Fibroblast of villous mesenchyme (primary cell): ENCODE measurements at places on chromosomes 1 and 21. TPM values are rescaled to one million over a fixed set of nuclear protein-coding genes. Genes with fewer than 3 reads are reported as not detected.

Gene CD164L2
- not detected in 2 replicates for total RNA-seq

DNA sequence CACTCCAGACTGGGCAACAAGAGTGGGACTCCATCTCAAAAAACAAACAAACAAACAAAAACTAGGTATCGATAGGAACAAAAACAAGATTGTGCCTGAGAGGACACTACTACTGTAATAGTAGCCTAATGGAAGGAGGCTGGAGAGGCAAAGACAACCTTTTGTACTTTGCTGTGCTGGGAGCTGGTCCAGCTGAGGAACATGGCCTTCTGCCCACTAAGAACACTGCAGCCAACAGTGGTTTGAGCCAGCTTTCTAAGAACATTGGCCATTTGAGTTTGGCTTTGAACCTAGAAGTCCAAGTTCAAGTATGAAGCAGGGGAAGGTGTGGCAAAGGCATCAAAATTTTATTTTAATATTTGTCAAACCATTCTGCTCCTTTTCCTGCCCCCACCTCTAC is 22.7 kb upstream of the RGS8 start:
- no peak for DNase-seq

- no peak for DNase-seq
Observed at GRCh38 chr1:19140465-19140864, 69.6 kb downstream of the UBR4 start.

DNA sequence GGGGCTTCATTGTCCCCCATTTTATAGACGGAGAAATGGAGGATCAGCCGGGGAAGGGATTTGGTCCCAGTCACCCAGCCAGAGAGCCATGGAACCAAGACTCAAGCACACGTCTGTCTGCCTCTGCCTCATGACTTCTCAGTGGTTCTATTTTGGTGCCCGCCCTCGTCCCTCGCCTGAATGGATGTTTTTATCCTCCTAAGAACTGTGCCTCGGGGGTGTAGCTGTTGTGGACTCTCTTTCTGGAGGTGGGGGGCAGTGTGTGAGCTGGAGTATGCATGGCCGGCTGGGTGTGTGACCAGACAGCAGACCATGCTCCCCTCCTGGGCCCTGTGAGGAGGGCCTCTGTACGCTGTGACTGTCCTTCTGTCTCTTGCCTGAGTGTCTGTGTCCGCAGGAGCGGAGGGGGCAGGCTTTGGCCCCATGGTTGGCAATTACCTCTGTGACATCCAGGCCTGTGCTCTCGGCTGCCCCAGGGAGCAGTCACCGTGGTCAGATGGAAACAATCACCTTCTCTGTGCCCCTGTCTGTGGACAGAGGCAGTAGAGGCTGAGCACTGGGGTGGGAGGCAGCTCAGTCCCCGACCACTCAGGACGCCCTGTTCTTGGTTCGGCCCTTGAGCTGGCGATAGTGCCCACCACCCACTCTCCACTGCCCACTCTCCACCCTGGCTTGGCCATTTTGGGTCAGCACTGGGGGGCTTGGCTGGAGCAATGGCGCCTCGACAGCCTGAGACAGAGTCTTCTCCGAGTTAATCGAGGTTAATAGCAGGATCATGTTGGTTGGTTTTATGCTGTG is 20.4 kb downstream of the WNT4 start:
- no peak for DNase-seq

DNA sequence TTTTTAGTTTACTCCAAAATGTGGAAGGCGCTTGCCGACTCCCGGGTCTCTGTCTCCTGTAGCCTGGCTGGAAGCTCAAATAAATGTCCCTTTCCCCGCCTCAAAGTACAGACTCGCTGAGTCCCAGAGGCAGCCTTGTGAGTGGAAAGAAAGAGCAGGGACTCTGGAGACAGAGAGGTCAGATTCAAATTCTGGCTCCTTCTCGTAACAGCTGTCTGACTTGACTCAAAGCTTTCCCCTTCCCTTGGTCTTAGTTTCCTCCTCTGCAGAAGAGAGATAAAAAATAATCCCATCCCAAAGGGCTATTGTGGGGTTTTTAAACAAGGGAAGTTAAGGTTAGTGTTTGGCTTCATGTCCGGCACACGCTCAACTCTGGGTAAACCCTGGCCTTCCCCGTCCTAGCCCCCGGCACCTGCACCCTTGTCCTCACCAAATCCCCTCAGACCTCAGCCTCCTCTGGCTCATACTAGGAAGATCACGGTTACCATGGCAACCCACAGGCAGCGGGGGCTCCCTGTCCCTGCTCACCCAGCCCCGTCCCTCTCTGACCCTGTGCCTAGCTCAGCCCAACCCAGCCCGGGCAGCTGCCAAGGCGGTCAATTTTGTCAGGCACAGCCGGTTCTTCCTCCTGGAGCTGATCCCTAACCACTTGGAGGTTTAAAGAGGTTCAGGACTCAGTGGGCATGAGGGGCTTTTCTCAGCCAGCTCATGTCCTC is 49.2 kb upstream of the IGSF21 start:
- DNase-seq: no peak

- DNase-seq: no peak
Observed at GRCh38 chr1:53137729-53138128, 4.7 kb downstream of the SLC1A7 start.

GRCh38 chr1:151146072-151146411 is 389 bp downstream of the SEMA6C start:
- no peak for DNase-seq
